HAP-1 (cell line): ENCODE measurements at places on chromosomes 7 and 10.

DNA sequence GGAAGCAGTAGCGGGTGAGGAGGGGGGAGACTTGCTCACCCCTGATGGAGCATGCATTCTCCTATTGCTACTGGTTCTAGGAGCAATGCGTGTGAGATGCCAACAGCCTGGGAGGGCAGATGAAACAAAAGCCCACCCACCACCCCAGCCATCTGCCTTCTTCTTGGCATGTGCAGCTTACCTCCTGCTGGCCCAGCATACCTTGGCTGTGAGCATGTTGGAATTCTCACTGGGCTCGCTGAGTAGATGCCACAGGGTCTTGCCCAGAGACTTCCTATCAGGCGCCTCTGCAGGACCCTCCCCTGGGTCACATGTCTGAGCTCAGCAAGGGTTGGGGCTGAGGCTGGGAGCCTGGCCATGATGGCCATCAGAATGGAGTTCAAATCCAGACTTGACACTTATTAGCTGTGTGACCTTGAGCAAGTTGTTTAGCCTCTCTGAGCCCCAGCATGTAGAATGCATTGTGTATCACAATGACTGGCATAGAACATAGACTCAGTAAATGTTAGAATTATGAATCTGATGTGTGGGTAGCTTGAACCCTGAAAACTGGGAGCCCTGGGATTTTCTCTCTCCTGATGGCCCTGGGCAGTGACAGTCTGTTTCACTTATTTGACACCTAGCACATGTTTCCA is 38.2 kb downstream of the CDH23 start:
- DNase-seq: no peak

- DNase-seq: no peak
Measured at GRCh38 chr7:31077484-31078362, 25.6 kb downstream of the ADCYAP1R1 start.

DNA sequence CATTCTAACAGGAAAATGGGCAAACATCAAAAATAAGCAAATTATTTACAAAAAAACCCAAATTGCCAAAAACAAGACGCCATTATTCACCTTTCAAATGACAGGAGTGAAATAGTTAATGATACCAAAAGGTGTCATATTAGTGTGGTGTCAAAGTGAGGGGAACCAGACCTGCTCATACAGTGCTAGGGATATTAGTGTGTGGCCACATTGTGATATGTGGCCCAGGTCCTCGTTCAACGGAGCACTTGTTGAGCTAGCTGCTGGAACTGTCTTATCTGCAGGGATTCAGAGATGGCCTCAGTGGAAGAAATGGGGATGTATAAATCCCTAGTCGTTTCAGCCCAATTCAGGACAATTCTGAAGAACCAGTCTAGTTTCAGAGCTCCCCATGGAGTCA is 41.2 kb downstream of the GPR85 start:
- no peak for DNase-seq

DNA sequence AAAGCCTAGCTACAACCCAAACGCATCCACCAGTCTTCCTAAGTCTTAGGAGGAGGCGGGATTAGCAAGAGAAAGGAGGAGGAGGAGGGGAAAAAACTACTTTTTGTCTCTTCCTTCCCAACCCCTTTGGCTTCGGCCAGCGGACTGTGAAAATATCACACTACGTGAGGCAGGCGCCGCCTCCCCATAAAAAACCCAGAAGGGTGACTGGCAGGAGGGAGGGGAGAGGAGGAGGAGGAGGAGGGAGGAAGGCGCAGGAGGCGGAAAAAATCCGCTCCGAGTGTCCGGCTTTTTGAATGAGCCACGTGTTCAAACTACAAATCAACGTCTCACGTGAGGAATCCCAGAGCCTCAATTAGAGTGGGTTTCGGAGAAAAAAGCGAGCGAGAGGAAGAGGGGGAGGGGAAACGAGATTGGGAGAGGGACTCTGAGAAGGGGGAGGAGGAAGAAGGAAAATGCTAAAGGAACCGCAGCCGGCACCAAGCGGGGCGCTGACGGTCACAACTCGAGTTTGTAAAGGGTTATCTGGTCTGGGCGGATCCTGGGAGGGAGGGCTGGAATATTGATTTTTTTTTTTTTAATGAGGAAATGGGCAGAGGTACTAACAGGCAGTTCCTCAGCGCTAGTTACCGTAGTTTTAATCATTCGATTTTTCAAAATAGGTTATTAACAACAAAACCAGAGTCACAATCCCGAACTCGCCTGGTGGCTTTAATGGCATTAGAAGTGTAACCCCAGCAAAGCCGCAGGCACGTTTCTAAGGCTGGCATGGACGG is at the start of gene IGF2BP3:
Gene IGF2BP3, minus strand, starts transcription at position 162 of the 776 bp plus-strand sequence. CDS start 381 bp downstream, outside the sequence.
- DNase-seq: peak; percentile 100

- no peak for DNase-seq
Measured at GRCh38 chr10:649798-650440, 39.5 kb downstream of the DIP2C start.

- DNase-seq: no peak
Measured at GRCh38 chr7:75888464-75889222, 9.8 kb downstream of the RHBDD2 start.

- peak; percentile 52 for DNase-seq
Measured at GRCh38 chr10:69957886-69958555, 94.6 kb upstream of the MACROH2A2 start.

- no peak for DNase-seq
Measured at GRCh38 chr7:11726001-11726793, 105.8 kb downstream of the THSD7A start.

DNA sequence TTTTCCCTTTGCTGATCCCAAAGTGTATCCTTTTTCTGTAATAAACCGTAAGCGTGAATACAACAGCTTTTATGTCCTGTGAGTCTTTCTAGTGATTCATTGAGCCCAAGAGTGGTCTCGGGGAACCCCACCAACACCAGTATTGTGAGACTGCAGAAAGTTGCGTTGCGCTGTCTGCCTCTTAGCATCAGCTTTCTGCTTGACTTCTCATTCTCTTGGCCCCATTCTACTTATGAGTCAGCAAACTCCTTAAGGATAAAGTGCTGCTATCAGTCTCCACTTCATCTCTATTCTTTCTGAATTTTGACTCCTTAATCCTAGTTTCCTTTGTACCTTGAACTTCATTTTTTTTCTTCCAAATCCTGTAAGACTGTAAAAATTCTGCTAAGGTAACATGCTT is 184.3 kb upstream of the MBL2 start:
- DNase-seq: no peak

GRCh38 chr7:50196719-50197118 is 103.7 kb upstream of the ZPBP start:
- no peak for DNase-seq

- no peak for DNase-seq
Measured at GRCh38 chr10:69679736-69680135, 49.7 kb downstream of the FAM241B start.

DNA sequence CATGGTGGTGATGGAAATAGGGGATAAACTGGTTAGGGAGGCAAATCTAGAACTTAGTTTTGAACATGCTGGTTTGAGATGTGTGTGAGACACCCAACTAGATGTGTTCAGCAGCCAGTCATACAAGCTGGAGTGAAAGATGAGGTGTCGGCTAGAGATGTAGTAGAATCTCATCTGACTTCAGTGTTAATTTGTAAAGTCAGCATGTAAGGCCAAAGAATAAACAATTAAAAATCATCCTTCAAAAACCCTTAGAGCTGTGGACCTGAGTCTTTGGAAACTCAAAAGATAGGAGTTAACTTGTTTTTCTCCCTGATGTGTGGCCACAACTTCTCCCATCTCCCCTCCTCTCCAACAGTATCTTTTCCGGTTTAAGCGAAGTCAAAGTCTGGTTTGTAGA is 22.8 kb upstream of the AGK start:
- no peak for DNase-seq

DNA sequence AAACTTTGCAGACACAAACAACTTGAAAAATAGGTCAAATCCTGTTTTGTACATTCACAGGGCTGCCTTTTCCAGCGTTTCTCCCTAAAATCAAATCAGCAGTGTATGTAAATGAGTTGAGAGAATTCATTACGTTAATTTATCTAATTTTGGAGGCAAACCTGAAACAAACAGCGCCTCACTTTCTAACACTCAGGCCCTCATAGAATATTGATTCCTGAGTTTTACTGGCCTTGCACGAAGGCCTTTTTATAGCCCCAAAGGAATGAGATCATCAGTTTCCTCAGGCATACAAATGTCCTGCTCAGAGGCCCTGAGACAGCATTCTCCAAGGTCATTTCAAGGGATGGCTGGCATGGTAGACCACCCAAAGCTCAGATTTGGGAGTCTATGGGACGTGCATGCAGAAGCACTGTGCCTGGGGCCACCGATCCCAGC is 131.7 kb upstream of the CHST15 start:
- no peak for DNase-seq

DNA sequence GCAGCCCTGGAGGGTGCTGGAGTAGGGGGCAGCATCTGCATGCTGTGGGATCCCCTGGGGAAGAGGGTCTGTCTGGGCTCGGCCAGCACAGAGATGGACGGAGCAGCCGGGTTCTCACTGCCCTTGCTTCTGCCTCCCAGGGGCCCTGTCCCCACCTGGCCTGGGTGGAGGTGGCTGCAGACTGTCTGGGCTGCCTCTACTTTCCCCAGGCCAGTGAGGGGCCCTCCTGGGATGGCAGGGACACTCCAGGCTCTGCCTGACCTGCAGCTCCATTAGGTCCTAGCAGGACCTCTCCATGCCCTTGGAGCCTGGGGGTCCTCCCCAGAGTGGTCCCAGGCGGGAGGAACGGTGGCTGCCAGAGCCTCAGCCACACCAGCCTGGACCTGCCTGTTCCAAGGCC is 63.7 kb downstream of the PWWP2B start:
- DNase-seq: no peak

GRCh38 chr10:79020605-79021004 is 48.2 kb upstream of the ZMIZ1 start:
- DNase-seq: no peak

DNA sequence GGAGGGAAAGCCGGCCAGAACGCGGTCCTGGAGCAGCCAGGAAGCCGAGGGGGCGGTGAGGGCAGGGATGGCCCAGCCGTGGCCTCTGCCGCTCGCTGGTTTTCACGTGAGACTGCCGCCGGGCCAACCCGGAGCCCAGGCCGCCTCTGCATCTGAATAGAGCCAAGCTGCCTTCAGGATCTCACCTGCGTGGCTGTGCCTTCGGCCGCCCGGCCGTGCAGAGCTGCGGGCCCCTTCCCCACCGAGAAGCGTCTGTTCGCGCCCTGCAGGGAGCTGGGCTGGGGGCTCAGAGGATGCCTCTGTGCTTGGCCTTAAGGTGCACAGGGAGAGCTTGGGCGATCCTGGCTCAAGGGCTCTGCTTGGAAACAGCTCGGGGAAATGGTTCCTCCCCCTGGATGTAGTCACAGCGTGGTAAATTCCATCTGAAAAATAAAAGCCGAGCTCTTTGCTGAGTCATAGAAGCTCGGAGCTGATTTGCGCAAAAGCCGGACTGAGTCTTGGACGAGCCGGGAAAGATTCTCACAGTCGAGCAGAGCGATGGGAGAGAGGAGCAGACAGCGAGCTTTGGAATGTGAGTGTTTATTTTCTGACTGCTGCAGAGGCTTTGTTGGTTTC is at the start of gene JAKMIP3:
Gene JAKMIP3, plus strand, starts transcription at position 456 of the 615 bp plus-strand sequence. CDS start 38,863 bp downstream, outside the sequence.
- peak; percentile 55 for DNase-seq

- no peak for DNase-seq
Measured at GRCh38 chr10:8677642-8678041, 623.2 kb downstream of the GATA3 start.

- no peak for DNase-seq
Measured at GRCh38 chr10:99685597-99685967, 26.3 kb downstream of the ENTPD7 start.

DNA sequence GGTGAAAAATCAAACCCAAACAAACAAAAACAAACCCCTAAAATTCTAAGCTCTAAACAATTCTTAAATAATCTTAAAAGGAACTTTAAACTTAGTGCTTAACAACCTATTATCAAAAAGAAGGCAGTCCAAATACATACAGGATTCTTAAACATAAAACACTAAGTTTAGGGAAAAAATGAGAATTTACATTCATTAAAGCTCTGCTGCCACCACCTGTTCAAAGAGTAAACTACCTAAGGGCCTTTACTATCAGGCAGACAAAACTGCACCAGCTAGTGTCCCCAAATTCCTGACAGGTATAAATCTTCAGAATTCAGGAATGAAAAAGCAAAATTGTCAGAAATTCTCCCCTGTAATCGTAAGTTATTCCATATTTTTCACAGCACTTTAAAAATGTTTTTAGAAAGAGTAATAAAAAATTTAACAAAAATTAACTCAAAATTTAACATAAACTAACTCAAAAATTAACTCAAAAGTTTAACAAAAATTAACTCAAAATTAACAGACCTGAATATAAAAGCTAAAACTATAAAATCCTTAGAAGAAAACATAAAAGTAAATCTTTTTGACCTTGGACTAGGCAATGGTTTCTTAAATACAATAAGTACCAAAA is 55.1 kb downstream of the PDZD8 start:
- DNase-seq: no peak

- DNase-seq: peak; percentile 12
Measured at GRCh38 chr7:22728401-22729029, 1.5 kb downstream of the IL6 start.

DNA sequence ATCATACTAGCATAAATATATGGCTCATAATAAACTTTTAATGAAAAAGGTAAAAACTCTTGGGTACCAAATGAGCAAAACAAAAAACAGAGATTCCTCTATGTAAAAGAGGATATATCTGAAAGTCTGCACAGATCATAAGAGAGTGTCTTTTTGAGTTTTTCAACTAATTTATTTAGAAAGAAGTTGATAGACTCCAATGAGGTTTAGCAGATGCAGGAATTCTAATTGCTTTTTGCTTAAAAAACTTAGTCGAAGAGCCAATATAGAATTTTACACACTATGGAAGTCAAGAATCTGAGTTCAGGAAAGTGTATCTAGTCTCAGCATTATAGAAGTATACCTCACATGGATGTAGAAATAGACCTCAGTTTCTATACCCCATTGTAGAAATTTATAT is 3.4 kb upstream of the MLLT10 start:
- no peak for DNase-seq

GRCh38 chr10:89337484-89337883 is 9.7 kb downstream of the IFIT3 start:
- no peak for DNase-seq

GRCh38 chr10:97060441-97061084 is 125.2 kb downstream of the SLIT1 start:
- DNase-seq: no peak

GRCh38 chr7:101563198-101563901 is 65.7 kb downstream of the MYL10 start:
- DNase-seq: no peak

DNA sequence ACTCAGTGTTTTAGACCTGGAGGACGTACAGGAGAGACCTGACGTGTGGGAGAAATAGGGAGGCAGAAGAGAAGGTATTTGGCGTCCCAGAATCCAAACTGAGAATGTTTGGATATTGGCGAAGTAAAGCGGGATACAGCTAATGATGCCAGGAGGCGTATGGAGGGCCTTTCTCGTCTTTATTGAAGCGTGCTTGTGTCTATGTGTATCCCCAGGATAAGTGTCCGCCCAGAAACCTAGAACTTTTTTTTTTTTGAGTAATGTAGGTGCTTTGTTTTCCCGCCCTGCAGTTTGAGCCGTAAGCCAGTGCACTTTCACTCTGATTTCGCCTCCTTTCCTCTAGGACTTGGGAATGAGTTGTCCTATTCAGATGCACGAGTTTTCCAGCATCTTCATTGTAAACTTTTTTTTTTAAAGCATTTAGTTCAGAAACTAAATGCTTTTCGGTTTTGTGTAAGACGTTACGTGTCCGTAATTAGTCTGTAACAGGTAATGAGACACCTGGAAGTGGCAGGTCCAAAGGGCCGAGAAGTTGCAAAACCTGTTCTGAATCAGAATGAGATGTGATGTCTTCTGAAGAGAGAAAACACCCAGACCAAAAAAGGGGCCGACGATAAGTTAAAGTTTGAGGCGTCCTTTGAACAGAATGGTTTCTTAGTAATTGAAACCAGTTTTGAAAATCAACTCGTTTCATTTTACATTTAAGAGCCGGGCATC is 746 bp downstream of the ARL5B start:
- DNase-seq: peak; percentile 10

- no peak for DNase-seq
Measured at GRCh38 chr10:61329854-61330253, 123.3 kb downstream of the TMEM26 start.
